CD4-positive, alpha-beta T cell treated with Interleukin-17A for 4 hours (primary cell): ENCODE measurements at places on chromosomes 11 and 22.

GRCh38 chr11:68127714-68128681, 6.8 kb upstream of the CHKA start:
- DNase-seq: no peak

GRCh38 chr11:134801570-134801969, 389.5 kb upstream of the B3GAT1 start:
- no peak for DNase-seq

DNA sequence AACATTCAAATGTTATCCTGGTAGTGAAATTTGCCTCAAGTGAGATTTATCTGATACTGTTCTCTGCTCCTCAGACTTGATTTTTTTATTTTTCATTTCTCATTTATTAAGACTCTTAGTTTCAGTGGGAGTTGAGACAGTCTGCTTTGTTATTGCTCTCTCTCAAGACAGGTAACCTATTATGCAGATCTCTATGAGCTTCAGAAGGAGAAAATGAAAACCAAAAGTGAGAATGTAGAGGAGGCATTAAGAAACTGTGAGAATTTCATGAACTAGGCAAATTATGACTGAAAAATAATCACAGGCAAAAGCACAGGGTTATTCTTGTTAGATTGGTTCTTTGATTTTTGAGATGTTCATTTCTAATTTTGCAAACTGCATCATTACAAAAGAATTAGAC, 290.0 kb upstream of the CHORDC1 start:
- no peak for DNase-seq

- no peak for DNase-seq
Measured at GRCh38 chr11:13874597-13874996, 87.9 kb upstream of the SPON1 start.

- DNase-seq: no peak
Measured at GRCh38 chr11:109112261-109112660, 309.7 kb upstream of the C11orf87 start.

DNA sequence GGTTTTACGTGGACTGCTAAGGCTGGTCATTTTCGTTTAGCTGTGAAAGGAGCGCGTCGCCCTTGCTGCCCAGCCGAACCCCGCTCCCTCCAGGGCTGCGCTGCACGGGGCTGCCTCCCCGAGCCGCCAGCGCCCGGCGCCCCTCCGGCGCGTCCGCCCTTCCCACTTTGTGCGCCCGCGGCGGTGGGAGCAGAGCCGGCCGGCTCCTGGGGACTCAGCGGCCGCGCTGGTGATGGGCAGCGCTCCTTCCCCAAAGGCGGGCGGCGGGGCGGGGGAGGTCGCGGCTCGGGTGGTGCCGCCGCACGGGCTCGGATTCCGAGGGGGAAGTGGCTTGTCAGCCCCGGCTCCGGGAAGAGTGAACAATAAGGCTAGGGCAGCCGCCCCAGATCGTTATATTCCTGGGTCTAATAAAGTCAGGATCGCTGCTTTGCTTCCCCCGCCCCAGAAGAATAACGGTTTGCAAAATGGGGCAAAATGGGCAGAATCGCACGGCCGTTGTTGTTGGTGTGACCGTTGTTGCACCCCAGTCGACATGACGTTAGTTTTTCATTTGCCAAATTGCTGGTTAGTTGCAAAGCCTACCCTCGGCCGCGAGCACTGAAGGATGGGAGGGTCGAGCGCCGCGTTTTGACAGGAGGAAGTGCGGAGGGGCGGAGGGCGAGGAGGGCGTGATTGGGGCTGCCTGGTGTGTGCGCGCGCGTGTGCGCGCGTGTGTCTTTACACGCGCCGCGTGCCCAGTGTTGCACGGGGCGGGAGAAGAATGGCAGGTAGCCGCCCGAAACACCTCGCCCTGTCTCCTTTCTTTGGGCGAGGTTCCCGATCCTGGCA, 745 bp downstream of the NCAM1 start:
- DNase-seq: no peak

GRCh38 chr11:75032550-75032935, 43.8 kb downstream of the NEU3 start:
- no peak for DNase-seq

GRCh38 chr11:35814081-35814695, 129.7 kb upstream of the LDLRAD3 start:
- DNase-seq: no peak

GRCh38 chr11:128575174-128575960, 12.0 kb downstream of the ETS1 start:
- DNase-seq: no peak

DNA sequence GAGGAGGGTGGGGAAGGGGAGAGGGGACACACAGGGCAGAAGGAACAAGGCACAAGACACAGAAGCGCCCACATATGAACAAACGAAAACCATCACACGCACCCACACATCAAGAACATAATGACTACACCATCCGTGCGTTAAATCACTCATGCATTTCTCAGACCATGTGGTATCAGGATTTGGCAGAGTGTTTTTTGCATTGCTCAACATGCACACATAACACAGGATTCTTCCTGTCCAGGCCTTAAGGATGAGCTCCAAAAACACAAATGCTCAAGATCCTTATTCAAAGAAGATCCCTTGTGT, 309.5 kb downstream of the CADM1 start:
- no peak for DNase-seq

DNA sequence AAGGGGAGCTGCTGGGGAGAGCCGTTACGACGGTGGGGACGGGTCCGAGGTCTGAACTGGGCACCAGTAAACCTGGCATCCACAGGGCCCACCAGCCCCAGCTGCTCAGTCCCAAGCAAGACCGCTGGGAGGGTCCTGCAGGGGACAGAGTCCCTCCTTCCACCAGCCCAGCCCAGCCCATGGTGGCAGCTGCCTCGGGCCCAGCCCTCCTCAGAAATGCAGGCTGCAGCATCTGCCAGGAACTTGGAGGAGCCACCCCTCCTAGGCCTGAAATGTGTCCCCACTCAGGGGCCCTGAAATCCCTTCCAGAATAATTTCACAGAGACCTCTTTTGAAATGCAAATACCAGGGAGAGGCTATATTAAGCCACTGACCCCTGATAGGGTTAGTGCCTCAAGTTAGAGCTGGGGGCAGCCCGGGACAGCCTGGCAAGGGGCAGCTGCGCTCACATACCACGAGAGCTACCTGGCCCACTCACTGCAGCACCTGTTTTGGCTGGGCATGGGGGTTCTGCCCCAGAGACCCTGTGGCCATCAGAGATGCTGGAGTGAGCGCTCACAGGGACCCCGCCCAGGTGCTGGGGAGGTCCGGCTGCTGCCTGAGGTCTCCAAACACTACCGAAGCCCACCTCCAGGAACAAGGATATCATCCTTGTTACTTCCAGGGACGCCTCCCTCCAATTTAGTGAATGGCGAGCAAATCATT, 53.1 kb downstream of the CELSR1 start:
- no peak for DNase-seq

DNA sequence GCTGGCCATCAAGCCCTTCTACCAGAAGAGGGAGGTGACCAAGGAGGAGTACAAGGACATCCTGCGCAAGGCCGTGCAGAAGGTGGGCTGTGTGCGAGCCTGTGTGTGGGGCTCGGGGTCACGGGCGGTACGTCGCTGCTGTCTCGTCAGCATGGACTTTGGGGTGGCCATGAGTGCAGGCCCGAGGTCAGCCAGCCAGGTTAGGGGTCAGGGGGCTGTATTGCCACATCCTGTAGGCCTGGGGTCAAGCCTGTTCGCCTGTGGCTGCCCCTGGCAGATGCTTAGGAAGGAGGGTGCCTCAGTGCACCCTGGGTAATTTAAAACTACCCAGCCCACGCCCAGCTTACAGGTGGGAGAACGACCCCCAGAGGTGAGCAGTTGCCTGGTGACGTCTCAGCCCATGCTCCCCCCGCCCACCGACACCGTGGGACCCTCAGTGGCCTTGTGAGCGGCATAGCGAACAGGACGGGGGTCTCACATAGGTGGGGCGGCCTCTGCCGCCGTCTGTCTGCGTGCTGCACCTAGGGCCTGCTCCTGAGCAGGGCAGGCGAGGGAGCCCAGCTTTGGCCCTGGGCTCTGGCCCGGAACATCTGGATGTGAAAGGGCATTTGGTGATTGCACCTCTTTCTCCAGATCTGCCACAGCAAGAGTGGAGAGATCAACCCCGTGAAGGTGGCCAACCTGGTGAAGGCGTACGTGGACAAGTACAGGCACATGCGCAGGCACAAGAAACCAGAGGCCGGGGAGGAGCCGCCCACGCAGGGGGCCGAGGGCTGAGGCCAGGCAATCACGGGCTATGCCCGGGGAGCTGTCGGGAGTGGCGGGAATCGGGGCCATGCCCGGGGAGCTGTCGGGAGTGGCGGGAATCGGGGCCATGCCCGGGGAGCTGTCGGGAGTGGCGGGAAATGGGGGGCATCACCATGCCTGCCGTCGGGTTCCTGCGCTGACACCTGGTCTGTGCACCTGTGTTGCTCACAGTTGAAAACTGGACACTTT, 4.5 kb downstream of the IRF7 start:
- no peak for DNase-seq

DNA sequence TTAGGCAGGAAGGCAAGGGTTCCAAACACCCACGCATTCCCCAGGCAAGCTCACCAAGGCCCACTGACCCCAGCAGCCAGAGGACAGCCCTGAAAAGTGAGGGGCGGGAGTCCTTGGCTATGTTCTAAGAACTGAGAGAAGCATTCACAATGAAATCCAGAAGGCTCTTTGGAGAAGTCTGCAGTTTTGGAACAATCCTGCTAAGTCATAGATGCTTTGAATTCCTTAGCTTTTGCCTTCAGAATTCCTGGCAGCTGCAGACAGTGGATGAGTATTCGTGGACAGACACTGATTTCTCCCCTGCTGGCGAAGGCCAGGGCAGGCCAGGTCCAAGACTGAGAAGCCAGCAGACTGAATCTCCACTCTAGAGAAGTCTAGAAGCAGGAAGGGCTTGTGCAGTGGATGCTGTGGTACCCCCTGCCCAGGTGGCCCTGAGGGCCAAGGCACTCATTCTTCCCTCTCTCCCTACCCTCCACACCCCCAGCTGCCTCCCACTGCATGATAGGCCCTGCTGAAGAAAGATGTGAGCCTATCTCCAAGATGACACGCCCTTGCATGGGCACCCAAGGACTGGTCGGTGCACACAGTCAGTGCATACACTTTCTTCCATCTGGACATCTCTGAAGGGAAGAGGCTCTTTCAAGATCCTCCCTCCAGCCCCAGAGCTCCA, 133.2 kb upstream of the TEAD1 start:
- DNase-seq: no peak

DNA sequence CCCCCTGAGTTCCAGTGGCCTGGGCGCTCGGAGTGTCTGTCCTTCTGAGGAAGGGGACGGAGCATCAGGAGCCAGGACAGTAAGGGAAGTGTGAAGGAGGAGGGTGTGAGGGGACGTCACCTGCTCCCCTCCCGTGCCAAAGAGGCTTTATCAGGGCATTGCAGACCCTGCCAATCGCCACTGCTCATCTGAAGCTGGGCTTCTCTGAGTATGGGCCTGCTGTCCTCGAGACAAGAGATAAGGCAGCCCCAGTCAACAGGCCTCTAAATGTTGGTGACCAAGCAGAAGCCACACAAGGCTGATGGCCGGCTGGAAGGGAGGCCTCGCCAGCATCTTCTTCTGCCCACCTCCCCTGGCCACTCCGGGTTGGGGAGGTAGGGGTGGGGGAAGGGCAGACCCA, 29.8 kb downstream of the LIF start:
- no peak for DNase-seq

- no peak for DNase-seq
Measured at GRCh38 chr22:46976598-46976997, 214.1 kb downstream of the TBC1D22A start.

GRCh38 chr11:111793863-111794262, 27.7 kb upstream of the PPP2R1B start:
- no peak for DNase-seq

- no peak for DNase-seq
Measured at GRCh38 chr22:50025993-50026392, 13.4 kb upstream of the IL17REL start.

DNA sequence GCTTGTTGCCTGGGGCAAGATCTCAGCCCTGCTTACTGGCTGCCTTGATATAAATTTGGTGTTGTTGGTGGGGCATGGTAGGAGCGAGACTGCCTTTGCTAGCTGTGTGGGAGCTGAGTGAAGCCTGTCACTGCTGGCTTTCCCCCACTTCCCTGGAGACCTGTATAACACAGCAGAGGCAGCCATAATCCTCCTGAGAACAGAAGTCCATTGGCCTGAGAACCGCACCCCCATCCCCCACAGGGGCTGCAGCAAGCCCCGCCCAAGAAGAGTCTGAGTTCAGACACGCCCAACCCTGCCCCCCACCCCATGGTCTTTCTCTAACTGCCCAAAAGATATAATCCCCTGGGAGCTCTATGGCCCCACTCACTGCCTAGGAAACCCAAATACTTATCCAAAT, 39.2 kb upstream of the ARHGAP42 start:
- no peak for DNase-seq

GRCh38 chr11:108897071-108897481, 232.2 kb downstream of the DDX10 start:
- no peak for DNase-seq

GRCh38 chr11:76247091-76247490, 40.8 kb upstream of the WNT11 start:
- DNase-seq: no peak
